ENCODE measurements at places on chromosomes 11 and 22.

GRCh38 chr22:26267856-26268255 lies 98.6 kb downstream of the SEZ6L start:
- ATAC-seq = no peak

DNA sequence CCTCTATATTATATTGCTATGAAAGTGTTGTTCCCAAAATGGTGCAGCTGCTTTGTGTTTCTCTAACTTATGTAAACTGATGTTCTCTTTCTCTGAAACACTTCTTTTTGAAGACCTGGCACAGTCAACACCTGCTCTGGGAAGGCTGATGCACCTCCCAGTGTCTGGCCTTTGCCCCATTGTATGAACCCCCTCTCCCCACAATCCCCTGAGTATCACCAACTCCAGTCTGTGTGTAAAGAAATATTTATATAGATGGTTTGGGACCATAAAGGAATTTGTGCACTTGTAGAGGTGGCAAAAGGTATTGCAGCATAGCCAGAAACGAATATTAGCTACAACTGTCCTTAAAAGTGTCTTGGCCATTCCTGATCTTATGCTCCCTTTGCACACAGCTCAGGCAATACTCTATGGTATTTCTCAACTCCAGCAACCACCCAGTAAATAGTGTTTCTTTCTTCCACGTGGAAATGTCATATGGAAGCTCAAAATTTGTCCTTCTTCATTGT lies 365.2 kb upstream of the DDI1 start:
- no peak for ATAC-seq

DNA sequence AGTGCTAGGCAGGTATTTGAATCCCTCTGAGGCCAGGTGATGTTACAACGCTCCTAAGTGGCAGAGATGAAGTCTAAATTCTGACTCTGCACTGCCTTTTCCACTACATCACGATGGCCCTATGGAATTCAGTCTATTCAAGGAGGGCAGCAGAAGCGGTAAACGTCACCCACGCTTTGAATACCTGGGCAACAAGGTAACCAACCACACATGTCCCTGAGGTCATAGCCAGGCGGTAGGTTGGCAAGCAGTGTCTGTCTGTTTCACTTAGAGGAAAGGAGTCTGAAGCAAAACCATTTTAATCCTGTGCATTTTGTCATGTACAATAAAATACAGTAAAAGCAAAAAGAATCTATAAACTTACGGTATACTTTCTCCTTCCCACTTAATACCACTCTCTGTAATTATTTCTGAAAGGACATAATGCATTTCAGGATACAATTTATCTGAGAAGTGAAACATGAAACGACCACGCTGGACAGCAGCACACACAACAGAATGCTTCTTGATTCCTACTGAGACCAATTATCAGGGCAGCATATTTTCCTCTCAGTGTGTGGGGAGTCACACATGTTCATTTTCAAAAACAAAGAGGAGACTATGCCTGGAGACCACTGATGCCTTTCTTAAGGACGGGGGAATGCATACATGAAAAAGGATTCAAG lies 51.3 kb downstream of the PRDM10 start:
- no peak for ATAC-seq

- ATAC-seq = no peak
These were observed 9.5 kb upstream of the NF2 start for GRCh38 chr22:29593923-29594322.

DNA sequence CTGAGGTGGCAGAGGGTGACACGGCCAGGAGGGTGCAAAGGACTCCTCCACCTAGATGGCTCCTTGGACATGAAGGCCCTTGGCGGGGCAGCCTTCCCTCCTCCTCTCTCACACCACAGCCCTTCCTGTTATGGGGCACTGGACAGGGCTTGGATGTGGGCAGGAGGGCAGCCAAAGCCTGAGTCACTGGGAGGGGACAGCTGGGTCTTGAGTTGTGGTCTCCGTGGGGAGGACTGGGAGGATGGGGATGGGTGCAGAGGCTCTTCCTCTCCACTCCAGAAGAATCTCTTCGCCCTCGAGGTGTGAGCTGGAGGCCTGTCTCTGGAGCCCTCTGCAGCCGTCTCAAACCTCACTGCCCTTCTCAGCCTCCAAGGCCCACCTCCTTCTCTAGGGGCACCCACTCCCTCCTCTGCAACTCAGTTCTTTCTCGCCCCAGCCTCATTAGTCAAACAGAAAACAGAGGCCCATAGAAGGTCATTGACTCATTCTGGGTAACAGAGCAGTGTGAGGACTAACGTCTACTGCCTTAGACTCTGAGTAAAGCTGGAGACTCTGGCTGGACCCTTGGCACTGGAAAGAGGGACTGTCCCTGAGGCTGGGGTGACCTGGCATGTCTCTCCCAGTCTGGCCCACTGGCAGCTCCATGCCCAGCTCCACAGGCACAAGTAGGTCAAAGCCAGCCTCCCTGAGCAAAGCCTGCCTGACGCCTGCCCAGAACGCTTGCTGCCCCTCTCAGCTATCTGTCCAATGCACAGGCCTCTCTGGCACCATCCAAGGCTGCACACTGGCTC lies 47.5 kb upstream of the CDON start:
- ATAC-seq = no peak

All from esophagus mucosa (tissue), 1 donor.